ENCODE measurements at places on chromosomes 13 and 19. TPM values are rescaled to one million over a fixed set of nuclear protein-coding genes. Genes with fewer than 3 reads are reported as not detected.

Gene RPS5
- total RNA-seq, result 2,475 TPM

Gene BST2
- not detected for total RNA-seq

Gene APOC1
- total RNA-seq, result 10.5 TPM

Gene FCER2
- not detected for total RNA-seq

Gene CBLC
- 86.0 TPM for total RNA-seq

Gene MEIS3
- 1.8 TPM for total RNA-seq

Gene ZNF160
- total RNA-seq, result 12.7 TPM

Gene IRF2BP1
- total RNA-seq, result 28.0 TPM

Gene THSD1
- total RNA-seq, result 7.9 TPM

Gene ZNF491
- total RNA-seq, result 0.35 TPM

Gene FAM216B
- total RNA-seq, result not detected

Gene GPI
- 386 TPM for total RNA-seq

Gene ZNF709
- total RNA-seq, result 0.23 TPM

Gene STK11
- total RNA-seq, result 93.8 TPM

All from airway epithelial cell (primary cell).